Thymus (tissue), 14 donors: ENCODE measurements at places on chromosomes 12 and 14. TPM values are rescaled to one million over a fixed set of nuclear protein-coding genes. Genes with fewer than 3 reads are reported as not detected.

DNA sequence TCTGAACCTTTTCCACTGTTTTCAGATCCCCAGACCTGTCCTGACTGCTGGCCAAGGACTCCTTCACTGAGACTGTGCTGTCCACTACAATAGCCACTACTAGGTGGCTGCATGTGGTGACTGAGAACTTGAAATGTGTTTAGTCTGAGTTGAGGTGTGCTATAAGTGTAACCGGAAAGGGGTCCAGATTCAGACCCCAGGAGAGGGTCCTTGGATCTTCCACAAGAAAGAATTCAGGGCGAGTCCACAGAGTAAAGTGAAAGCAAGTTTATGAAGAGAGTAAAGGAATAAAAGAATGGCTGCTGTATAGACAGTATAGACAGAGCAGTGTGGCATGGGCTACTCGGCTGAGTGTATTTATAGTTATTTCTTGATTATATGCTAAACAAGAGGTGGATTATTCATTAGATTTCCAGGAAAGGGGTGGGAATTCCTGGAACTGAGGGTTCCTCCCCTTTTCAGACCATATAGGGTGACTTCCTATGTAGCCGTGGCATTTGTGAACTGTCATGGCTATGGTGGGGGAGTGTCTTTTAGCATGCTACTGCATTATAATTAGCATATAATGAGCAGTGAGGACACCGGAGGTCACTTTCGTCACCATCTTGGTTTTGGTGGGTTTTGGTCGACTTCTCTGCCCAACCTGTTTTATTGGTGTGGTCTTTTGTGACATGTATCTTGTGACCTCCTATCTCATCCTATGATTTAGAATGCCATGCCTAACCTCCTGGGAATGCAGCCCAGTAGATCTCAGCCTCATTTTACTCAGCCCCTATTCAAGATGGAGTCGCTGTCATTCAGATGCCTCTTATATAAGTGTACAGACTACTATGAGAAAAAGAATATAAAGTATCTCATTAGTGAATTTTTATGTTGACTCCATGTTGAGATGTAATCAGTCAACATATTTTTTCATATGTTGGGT, 70.0 kb upstream of the SRSF5 start:
- H3K4me3 ChIP-seq = no peak overlapping the region
- H3K27me3 ChIP-seq = no peaks in the 10 kb centered on the region
- peak overlapping the region; percentile 54 for H3K27ac ChIP-seq

Gene C1QL4
- 0.05 TPM for total RNA-seq

Gene CAPS2
- total RNA-seq = 1.8 TPM

DNA sequence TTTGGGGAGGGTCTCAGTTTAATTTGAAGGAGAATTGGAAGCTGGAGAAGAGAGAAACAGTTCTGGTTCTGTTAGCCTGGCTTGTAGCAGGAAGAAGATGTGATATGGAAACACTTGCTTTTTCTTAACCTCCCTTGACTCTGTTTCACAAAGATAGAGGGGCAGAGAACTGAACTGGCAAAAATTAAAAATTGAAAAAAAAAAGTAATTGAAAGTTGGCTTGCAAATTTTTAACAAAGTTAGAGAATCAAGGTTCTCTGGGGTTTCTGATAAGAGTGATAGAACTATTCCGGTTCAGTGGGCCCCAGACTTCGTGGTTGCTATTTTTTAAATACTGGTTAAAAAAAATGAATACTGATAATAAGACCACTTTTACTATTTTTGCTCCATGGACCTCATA, 2.8 kb downstream of the CRADD start:
- H3K27me3 ChIP-seq = no peaks in the 10 kb centered on the region
- no peak for DNase-seq
- H3K4me1 ChIP-seq = peaks cover 2% of the 10 kb centered on the region

Gene KRT6B
- total RNA-seq = 0.61 TPM

DNA sequence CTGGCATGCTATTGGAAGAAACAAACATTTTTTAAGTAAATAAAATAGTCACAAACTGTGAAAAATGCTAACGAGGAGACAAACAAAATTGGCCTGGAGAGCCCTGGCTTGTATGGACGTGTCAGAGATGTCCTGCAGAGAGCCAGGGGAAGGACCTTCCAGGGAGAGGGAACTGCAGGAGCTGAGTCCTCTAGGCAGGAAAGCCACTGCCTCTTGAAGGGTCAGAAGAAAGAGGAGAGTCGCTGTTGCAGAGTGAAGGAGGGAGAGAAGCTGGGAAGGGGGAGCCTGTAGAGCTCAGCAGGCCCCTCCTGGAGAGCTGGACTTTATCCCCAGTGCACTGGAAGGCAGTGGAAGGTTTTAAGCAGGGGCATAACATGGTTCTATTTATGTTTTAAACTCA, 80.3 kb upstream of the PWP1 start:
- DNase-seq = no peak
- H3K27ac ChIP-seq = no peak overlapping the region
- no peaks in the 10 kb centered on the region for H3K36me3 ChIP-seq
- no peaks in the 10 kb centered on the region for H3K4me1 ChIP-seq

Gene SDR9C7
- 0.33 TPM for total RNA-seq

- DNase-seq = no peak
Measured at GRCh38 chr12:97288531-97288930, 174.1 kb upstream of the RMST start.

Gene SMIM41
- total RNA-seq = 0.42 TPM

DNA sequence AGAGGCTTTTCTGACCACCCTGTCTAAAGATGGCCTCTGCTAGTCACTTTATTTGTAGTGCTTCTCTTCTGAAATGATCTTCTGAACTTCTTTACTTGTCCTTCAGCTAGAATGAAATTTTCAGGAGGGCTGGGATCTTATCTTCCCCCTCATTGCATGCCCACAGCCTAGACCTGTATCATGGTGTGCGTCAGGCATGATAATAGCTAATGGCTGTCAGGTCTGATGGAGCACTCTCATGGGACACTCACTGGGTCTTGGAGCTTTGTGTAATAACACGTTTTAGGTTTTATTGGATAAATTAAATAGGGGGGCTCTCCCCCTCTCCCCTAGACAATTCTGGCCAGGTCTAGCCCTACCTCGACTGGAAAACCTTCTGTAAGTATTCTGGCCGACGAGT, 97.1 kb upstream of the NRXN3 start:
- no peaks in the 10 kb centered on the region for H3K27me3 ChIP-seq
- H3K4me3 ChIP-seq = no peak overlapping the region
- H3K27ac ChIP-seq = no peak overlapping the region
- H3K4me1 ChIP-seq = no peaks in the 10 kb centered on the region
- DNase-seq = no peak

- H3K27ac ChIP-seq = no peak overlapping the region
- no peak for DNase-seq
- H3K4me1 ChIP-seq = no peaks in the 10 kb centered on the region
- H3K27me3 ChIP-seq = no peaks in the 10 kb centered on the region
- no peaks in the 10 kb centered on the region for H3K36me3 ChIP-seq
- H3K4me3 ChIP-seq = no peak overlapping the region
Measured at GRCh38 chr12:110760204-110760609, 17.5 kb upstream of the PPP1CC start.

DNA sequence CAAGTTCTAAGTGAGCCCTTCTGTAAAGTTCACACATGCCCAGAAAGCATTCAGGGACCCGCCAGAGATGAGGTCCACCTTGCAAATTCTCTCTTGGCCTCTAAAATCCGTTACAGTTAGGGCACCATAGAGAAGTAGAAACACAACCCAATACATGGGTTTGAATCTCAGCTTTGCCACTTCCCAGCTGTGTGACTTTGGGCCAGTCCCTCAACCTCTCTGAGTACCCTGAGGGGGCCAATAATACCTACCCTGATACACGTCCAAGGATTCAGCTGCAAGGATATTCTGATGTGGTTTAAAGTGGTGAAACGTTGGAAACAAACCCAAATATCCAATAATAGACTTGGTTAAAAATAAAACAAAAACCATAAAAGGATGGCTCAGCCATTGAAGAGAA, 11.7 kb downstream of the LHX5 start:
- H3K27ac ChIP-seq = no peak overlapping the region
- H3K4me3 ChIP-seq = no peak overlapping the region
- no peaks in the 10 kb centered on the region for H3K36me3 ChIP-seq

- no peaks in the 10 kb centered on the region for H3K4me1 ChIP-seq
- H3K27me3 ChIP-seq = no peaks in the 10 kb centered on the region
- no peaks in the 10 kb centered on the region for H3K36me3 ChIP-seq
Measured at GRCh38 chr12:79046021-79046420, 181.4 kb downstream of the SYT1 start.

DNA sequence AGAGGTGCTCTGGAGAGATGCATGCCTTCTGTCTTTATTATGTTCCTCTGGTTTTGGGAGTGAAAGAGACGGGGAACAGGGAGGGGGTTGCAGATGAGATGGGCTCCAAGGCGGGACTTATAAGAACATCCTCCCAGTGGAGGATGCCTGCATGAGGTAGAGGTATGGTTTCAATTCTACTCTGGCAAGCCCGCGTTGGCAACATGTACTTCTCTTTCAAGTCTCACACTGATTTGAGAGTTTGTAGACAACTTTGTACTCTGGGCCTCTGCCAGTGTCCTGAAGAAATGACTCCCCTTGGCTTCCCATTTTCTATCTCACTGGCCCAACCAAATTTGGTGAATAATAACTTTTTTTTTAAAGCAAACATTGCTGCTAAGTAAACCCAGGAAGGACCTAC, 121.3 kb downstream of the C12orf75 start:
- no peaks in the 10 kb centered on the region for H3K36me3 ChIP-seq
- H3K27ac ChIP-seq = no peak overlapping the region
- no peaks in the 10 kb centered on the region for H3K4me1 ChIP-seq

- H3K4me3 ChIP-seq = no peak overlapping the region
- H3K27me3 ChIP-seq = no peaks in the 10 kb centered on the region
- H3K27ac ChIP-seq = no peak overlapping the region
Measured at GRCh38 chr12:87827638-87828264, 201.4 kb downstream of the C12orf50 start.

DNA sequence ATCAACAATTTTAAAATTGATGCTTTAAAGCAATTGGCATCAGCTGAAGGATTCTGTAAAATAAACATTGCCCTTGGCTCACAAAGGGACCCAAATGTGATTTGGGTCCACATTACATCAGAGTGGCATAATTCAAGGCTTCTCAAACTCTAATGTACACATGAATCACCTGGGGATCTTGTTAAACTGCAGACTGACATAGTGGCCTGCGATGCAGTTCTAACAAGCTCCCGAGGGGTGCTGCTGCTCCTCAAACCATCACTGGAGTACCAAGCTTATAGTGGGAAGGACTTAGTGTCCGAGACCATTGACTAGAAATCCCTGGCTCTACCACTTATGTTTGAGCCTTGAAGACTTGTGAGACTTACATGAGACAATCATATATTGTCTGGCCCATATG, 31.8 kb upstream of the DNM1L start:
- no peak overlapping the region for H3K4me3 ChIP-seq
- no peak for DNase-seq
- H3K4me1 ChIP-seq = no peaks in the 10 kb centered on the region
- H3K27ac ChIP-seq = no peak overlapping the region
- H3K36me3 ChIP-seq = no peaks in the 10 kb centered on the region

- H3K4me1 ChIP-seq = peaks cover 19% of the 10 kb centered on the region
- H3K36me3 ChIP-seq = no peaks in the 10 kb centered on the region
- no peak overlapping the region for H3K4me3 ChIP-seq
Measured at GRCh38 chr14:75156901-75157300, 19.5 kb downstream of the TMED10 start.

Gene OLR1
- 0.52 TPM for total RNA-seq

Gene LMNTD1
- not detected for total RNA-seq

Gene NOS1
- total RNA-seq = 0.05 TPM

Gene ACTN1
- 21.6 TPM for total RNA-seq

DNA sequence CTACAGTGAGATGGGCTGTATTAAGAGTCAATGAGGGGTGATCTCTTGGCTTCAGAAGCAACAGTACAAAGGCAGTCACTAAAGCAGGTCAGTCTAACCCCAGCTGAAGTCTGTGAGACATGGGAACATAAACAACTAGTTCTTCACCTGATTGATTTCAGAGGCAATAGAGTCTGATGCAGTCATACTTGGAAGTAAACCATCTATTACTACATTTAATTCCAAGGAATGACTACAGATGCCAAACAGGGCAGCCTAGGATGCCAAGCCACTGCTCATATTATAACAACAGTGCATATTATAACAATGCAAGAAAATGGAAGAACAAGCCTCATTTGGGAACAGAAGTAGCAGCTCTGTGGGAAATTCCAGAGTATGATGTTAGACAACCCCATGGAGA, 35.8 kb downstream of the GRIN2B start:
- no peak overlapping the region for H3K27ac ChIP-seq
- no peaks in the 10 kb centered on the region for H3K36me3 ChIP-seq
- H3K27me3 ChIP-seq = no peaks in the 10 kb centered on the region
- no peak for DNase-seq

Gene RIPK3
- total RNA-seq = 10.9 TPM

- H3K27me3 ChIP-seq = no peaks in the 10 kb centered on the region
- H3K27ac ChIP-seq = peak overlapping the region; percentile 96
- no peaks in the 10 kb centered on the region for H3K36me3 ChIP-seq
- no peak for DNase-seq
- H3K4me1 ChIP-seq = peaks cover 5% of the 10 kb centered on the region
Measured at GRCh38 chr14:39102265-39102968, 618 bp downstream of the SEC23A start.

- no peaks in the 10 kb centered on the region for H3K36me3 ChIP-seq
- no peak for DNase-seq
- no peaks in the 10 kb centered on the region for H3K4me1 ChIP-seq
- H3K27ac ChIP-seq = no peak overlapping the region
Measured at GRCh38 chr14:39877577-39878190, 445.5 kb upstream of the FBXO33 start.

GRCh38 chr12:123741937-123742572, 20.0 kb upstream of the DNAH10 start:
- H3K27ac ChIP-seq = peak overlapping the region; percentile 58
- H3K27me3 ChIP-seq = no peaks in the 10 kb centered on the region
- DNase-seq = no peak
- peaks cover 18% of the 10 kb centered on the region for H3K4me1 ChIP-seq
- no peak overlapping the region for H3K4me3 ChIP-seq

- H3K4me1 ChIP-seq = peaks cover 2% of the 10 kb centered on the region
- no peak overlapping the region for H3K27ac ChIP-seq
- no peaks in the 10 kb centered on the region for H3K36me3 ChIP-seq
- DNase-seq = no peak
Measured at GRCh38 chr12:110861729-110862128, 14.9 kb downstream of the CCDC63 start.

GRCh38 chr14:37493606-37494005, 101.4 kb downstream of the FOXA1 start:
- H3K4me1 ChIP-seq = no peaks in the 10 kb centered on the region
- no peak overlapping the region for H3K27ac ChIP-seq
- H3K36me3 ChIP-seq = no peaks in the 10 kb centered on the region
- no peak for DNase-seq
- no peaks in the 10 kb centered on the region for H3K27me3 ChIP-seq
- H3K4me3 ChIP-seq = no peak overlapping the region

GRCh38 chr14:90303473-90303872, 28.3 kb downstream of the NRDE2 start:
- H3K27me3 ChIP-seq = no peaks in the 10 kb centered on the region
- no peak for DNase-seq
- peaks cover 54% of the 10 kb centered on the region for H3K36me3 ChIP-seq
- H3K27ac ChIP-seq = no peak overlapping the region
- no peak overlapping the region for H3K4me3 ChIP-seq
- no peaks in the 10 kb centered on the region for H3K4me1 ChIP-seq

Gene SINHCAF
- 116 TPM for total RNA-seq
